ENCODE measurements at places on chromosomes 2 and 18.

GRCh38 chr2:98086491-98087446, at the start of gene VWA3B:
VWA3B (plus strand) TSS chr2:98087167; CDS start chr2:98093093, 5,926 bp downstream.
- peak; percentile 48 for DNase-seq

- no peak for DNase-seq
Observed at GRCh38 chr2:219471476-219472371, 27.0 kb upstream of the GMPPA start.

- DNase-seq: no peak
Observed at GRCh38 chr2:45690231-45690630, 38.8 kb downstream of the PRKCE start.

- no peak for DNase-seq
Observed at GRCh38 chr18:26746398-26746797, 119.1 kb downstream of the AQP4 start.

DNA sequence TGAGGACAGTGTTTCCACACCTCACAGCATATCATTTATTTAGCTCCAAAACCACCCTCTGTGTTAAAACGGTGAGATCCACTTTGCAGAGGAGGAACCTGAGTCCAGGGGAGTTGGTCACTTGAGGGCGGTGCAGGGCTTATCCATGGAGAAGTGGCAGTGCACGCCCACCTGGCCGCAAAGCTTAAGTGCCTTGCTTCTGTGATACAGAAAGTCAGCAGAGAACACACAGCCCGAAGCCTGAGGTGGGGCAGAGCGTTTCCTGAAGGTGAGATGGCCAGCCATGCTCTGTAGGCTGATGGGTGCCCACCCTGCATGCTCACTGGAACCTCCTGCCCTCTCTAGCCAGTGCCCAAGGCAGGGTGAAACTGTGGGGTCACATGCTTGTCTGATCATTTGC, 87.3 kb downstream of the SH3RF3 start:
- no peak for DNase-seq

DNA sequence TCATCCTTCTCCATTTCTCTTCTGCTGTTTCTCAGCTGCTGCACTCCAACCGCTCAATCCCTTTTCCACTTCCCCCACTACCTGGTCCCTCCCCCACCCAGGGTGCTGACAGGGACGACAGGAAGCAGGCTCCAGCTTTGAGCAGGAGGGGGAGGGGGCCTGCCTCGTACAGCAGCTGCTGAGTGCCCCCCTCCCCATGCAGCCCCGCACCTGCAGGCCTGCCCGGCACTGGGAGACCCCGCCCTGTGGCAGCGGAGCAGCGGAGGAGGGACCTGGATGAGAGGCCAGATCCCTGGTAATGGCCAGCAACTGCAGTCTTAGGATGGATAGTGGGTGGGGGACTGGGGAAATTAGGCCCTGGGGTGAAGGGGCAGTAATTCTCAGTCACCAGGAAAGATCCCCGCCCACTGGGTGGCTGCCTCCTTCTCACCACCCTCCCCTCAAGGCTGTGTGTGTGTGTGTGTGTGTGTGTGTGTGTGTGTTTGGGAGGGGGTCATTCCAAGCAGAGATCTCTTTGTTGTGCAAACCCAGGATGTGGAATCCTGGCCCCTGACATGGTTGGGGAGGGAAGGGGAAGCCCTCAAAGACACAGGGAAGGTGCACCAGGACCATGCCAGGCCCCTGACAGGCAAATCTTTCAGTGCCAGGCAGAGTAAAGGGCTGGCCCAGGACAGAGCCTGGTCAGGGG, 6.8 kb upstream of the CRYBA2 start:
- DNase-seq: no peak

- DNase-seq: no peak
Observed at GRCh38 chr18:12748671-12749070, 45.8 kb downstream of the PSMG2 start.

DNA sequence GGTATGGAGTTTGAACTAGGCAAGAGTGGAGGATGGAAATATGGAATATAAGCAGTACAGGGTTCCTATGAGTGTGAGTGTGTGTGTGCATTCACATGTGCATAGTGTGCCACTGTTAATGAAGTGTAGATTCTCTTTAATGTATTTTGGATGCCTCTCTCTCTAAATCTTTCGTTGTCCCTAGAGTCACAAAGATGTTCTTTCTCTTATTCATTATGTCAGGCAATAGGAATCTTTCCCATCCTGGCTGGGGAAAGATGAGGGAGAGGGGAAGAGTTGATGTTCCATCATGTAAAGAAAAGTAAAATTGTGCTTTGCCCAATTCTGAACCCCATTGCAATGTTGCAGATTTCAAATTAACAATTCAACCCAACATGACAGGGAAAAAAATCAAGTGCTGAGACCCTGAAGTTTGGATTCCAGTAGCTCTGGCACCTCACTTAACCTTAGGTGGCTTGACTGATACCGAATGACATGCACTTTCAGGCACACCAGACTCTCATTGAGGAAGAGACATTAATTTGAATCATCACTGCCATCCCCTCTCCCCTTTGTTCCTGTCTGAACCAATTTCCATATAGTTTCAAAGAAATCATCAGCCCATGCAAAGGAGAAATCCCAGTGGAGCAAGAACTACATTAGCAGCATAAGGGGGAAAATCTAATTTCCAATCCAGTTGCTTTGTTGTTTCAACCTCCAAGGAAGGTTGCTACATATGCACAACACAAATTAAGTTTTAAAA, 28.0 kb downstream of the KLF7 start:
- DNase-seq: no peak
